ENCODE measurements at places on chromosomes 6 and 20.
A peak's percentile ranks its signal among the peaks of the same experiment; 100 is the strongest.

DNA sequence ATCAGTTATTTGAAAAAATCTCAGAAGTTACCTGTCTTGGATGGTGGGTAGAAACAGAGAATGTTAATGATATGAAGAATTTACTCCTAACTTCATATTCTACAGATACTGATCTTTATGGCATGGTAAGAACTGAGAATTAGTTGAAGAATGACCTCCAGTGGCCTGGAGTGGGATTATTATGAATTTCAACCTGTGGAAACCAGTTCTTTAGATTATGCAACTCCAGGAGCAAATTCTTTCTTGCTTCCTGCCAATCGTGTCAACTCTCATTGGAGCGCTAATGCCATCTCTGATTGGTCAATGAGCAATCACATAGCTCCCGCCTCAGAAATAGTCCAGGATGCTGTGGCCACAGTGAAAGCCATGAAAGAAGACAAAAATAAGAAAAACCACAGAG lies 40.6 kb downstream of the LYRM2 start:
- no peak for DNase-seq

- DNase-seq: no peak
These were observed 125.1 kb upstream of the NXT1 start for GRCh38 chr20:23225407-23226060.

DNA sequence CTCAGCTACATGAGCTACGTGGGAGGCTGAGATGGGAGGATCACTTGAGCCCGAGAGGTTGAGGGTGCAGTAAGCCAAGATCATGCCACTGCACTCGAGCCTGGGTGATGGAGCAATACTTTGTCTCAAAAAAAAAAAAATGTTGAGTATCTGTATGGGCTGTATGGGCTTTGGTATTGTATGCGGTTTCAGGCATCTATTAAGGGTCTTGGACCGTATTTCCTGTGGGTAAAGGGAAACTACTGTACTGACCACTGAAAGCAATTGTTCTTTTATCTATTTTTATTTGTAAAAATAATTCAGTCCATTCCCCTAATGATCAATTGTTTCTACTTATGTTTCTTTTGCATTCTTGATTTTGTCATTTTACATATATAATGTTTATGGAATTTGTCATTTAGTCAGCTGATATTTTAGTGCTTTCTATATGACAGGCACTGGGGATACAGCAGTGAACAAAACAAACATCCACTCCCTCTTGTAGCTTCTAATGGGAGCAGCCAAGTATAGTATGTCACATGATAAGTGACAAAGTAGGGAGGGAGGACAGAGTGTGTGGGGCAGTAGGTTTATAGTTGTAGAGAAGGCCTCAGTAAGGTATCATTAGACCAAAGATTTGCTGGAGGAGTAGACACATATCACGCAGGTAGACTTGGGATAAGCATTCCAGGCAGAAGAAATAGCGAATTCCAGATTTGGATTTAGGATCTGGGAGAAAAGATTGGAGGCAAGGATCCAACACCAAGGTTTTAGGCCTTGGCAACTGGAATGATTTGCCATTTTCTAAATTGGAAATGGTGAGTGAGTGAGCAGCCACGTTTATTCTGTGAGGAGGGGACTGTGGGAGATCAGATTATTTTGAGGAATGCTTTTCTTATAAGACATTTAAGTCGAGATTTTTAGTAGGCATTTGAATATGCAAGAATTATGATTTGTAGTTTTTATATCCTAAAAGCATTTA lies 6.0 kb downstream of the PCMT1 start:
- no peak for DNase-seq

DNA sequence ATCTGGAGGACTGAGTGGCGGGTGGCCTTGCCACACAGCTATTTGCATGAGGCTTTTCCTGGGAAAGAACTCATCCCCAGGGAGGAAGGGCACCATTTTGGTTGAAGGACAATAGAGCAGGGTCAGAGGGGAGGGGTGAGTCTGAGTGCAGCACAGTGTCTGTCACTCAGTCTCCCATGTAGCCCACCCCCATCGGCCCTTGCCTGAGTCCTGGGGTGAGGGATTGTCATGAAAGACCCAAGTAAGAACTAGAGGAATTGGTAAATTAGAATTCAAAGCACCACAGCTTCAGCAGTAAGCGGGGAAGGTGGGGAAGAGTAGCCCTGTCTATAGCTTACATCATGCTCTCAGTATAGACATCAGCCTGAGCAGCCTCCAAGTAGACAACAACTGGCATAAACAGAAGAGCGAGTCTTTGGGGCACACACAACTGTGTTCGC lies 90.4 kb upstream of the TMEM30A start:
- no peak for DNase-seq

DNA sequence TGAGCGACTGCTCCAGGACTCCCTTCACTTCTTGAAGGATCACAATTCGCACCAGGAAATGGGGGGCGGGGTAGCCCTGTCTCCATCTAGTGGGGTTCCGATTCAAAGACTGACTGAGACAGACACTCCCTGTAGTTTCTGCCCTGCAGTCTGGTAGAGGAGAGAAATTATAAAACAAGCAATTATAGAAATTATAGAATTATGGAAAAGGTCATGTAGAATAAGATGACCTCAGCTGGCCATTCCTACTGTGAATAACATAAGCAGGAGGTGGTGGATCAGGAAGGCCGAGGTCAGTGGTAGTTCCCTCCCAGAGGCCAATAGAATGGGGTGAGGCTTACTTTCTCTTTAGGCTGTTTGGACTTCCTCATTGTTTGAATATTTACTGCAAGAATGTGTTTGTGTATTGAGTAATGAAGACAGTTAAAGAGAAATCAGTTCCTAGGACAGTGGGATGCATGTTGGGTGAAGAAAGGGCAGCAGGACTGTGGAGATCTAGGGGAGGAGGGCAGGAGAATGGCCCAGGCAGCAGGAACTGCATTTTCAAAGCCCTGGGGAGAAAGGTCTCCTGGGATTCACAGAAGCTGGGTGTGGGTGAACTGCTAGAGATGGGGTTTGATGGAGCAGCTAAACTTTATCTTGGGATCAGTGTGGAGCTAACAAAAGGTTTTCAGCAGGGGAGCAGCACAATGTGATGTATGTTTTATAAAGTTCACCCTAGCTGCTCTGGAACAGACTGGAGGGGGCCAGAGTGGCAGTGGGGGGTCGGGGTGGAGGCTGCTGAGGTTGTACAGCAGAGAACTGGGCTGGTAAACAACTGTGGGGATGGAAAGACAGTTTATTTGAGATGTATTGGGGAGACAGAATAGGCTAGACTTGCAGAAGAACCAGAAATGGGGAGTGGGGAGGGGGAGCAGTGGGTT lies 2.1 kb downstream of the ZNF341 start:
- no peak for DNase-seq

DNA sequence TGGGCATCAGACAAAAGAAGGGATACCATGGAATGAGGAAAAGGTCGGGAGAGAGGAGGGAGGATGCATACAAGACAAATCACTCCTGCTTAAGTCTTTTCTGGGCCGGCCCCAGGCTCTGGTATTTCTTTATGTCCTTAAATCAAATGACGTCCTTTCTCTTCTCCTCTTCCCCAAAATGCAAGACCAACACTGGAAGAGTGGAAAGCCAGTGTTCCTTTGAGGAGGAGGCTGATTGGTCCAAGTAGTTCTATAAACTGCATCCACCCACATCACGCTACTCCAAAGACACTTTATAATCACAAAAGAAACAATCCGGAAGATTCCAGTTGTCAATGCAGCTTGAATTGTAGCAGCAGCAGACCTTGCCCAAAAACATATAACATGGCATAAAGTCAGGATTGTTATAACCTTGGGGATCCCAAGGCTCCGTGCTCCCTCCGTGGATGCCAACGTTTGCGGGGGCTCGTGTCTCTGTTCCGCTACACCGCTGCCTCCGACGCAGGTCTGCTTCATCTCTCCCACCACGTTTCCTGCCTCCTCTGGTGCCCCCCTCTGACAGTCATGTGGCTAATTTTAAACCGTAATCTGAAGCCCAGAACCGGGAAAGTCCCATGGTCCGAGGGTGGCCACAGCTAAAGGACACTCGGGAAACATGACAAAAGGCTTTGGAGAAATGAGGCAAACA lies 47.1 kb downstream of the MCUR1 start:
- DNase-seq: peak; percentile 22

GRCh38 chr6:123655521-123656306 lies 19.0 kb upstream of the TRDN start:
- no peak for DNase-seq

GRCh38 chr6:164013480-164014208 lies 599.1 kb downstream of the QKI start:
- no peak for DNase-seq

DNA sequence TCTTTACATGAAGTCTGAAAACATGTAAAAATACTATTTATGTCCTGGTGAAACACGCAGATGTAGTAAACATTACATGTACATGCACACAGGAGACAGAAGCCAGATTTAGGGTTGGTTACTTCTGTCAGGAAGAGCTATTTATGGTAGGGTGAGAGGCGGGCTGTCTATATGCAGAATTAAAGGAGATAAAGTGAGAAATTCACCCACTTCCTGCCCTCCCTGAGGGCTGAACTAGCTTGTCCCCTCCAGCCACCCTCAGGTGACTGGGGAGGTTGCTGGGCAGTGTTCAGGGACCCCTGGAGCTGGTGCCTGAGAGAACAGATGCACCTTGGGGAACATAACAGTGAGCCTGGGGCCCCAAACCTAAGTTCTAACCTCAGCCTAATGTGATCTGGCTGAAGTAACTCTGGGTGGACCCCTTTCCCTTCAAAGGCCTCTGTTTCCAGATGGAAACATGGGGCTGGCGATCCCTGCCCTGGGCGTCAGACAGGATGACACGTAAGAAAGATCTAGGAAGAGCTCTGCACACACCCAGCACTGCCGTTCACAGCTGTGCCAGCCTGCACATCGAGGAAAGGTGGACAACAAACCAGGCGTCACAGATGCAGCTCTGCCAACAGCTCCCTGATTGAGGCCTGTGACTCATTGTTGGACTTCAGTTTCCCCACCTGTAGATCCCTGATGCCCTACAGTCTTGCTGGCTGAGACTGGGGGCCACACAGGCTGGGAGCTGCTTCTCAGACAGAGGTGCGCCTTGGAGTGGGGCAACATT lies 1.3 kb downstream of the PI16 start:
- no peak for DNase-seq

GRCh38 chr6:169416249-169416648 lies 162.6 kb upstream of the THBS2 start:
- no peak for DNase-seq

DNA sequence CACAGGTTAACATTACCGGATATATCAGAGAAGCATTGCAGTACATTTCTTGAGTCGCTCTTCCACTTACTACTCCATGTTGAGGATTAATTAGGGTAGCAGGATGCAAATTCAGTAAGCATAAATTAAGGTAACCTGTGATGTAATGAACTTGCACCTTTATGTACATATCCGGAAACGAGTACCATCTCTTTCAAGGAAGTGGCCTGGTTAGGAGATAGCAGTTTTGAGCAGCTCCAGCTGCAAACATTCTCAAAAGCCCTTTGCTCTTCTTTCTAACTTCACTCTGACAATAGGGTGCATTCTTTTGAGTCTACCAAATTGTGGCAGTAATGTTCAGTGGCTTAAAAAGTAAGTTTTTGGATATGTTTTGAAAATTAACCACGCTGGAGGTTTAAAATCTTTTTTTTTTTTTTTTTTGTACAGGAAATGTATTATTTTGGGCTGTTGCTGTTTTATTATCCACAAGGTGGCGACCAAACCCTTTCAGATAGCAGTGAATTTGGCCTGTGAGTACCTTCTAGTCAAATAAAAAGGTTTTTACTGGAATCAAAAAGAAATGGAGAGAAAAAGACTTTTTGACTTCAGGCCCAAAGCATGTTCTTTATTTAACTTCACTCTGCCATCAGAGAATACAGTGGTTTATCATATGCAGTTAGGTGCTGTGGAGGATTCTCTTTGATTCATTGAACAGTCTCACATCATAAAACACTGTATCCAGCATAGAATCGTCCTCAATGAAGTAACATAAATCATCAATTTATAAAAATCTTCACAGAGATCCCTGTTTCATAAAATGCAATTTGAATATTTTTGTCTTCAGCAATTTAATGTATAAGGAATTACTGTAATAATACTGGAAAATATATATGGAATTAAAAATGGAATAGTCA lies 8.9 kb downstream of the FAM217B start:
- DNase-seq: no peak

DNA sequence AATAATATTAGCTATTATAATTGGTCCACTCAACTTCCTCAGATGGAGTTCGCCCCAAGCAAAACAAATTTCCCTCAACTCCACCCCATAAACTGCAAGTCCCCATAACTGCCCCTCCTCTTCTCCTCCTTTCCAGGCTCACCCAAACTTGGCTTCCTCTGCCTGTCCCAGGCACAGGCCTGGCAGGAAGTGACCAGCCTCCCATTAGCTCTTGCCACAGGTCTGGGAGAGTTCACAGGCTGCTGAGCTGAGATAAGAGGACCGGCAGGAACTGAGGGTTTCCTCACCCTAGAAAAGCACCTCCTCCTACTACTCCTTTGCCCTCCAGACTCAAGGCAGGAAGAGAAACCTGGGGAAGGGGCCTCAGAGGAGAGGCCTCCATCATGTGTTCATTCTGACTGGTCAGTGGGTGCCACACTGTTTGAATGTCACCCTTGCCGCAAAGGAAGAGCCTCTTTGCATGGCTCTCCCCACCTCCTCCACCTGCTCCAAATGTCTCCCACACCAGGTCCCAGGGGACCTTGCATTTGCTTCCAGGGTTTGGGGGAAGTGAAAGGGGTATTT lies 24.5 kb upstream of the SMIM29 start:
- no peak for DNase-seq
